ENCODE measurements at places on chromosomes 16 and 17.

DNA sequence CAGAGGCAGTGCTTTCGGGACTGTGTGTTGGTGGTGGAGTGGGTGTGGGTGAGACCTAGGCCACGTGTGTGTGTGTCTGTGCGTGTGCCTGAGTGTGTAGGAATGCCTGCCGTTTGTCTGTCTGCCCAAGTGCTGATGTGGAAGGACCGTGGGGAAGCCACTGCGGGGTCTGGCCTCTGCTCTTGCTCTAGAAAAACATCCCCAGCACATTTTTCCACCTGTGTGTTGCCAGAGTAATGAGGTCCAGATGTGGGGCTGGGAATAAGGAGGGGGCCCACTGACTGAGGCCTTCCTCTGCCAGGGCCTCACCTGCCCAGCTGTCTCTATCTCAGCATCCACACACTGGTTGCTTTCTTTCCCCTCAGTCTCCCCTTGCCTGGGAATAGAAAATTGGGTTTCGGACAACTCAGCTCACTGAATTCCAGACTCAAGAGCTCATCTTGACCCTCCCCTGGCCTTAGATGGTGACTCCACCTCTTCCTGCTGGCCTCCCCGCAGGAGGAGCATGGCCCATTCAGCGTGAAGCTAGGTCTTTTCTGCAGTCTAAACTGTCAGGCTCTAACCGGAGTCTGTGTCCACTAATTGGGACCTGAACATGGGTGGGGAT lies 7.6 kb downstream of the SGCA start:
- no peak for ATAC-seq

DNA sequence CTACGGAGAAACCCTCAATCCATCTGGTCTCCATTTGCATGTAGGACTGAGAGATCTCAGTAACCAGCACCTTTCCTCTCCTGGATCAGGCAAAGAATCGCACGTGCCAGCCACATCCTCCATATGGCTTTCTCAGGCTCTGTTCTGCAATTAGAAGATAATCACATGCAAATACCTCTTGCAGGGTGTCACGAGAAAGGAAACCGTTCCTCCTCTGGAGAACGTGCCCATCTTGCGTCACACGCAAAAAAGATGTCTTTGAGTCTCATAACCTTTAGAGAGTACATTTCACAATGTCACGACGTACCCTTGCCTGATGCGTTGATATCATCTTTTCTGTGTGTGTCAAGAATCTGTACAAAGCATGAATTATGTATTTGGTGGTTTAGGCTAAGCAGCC lies 36.2 kb upstream of the DNAH17 start:
- no peak for ATAC-seq

- peak; percentile 25 for ATAC-seq
Measured at GRCh38 chr16:69294051-69294450, 17.1 kb upstream of the VPS4A start.

DNA sequence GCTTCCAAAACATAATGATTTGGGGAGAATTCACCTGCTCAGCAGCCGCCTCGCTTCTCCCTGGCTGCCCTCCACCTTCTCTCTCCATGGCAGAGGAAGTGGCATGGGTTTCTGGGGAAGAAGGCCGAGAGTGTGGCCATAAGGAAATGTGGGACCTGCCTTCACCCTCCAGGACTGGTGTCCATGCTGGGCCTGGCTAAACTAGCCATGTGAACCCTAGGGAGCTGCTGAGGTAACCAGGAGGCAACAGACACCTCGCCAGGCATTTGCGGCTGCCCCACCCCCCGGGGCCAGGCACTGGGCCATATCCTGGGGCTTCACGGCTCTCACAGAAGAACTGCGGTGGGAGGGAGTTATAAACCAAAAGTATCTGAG lies 9.9 kb upstream of the CMTM4 start:
- no peak for ATAC-seq

GRCh38 chr16:67406111-67406971 lies 9.9 kb downstream of the ZDHHC1 start:
- no peak for ATAC-seq

- ATAC-seq, result no peak
Measured at GRCh38 chr17:82327289-82327688, 6.3 kb downstream of the SECTM1 start.

GRCh38 chr16:57807252-57807967 lies 5.1 kb upstream of the KIFC3 start:
- ATAC-seq, result no peak

GRCh38 chr16:84725481-84726078 lies 25.8 kb downstream of the USP10 start:
- ATAC-seq, result peak; percentile 24

DNA sequence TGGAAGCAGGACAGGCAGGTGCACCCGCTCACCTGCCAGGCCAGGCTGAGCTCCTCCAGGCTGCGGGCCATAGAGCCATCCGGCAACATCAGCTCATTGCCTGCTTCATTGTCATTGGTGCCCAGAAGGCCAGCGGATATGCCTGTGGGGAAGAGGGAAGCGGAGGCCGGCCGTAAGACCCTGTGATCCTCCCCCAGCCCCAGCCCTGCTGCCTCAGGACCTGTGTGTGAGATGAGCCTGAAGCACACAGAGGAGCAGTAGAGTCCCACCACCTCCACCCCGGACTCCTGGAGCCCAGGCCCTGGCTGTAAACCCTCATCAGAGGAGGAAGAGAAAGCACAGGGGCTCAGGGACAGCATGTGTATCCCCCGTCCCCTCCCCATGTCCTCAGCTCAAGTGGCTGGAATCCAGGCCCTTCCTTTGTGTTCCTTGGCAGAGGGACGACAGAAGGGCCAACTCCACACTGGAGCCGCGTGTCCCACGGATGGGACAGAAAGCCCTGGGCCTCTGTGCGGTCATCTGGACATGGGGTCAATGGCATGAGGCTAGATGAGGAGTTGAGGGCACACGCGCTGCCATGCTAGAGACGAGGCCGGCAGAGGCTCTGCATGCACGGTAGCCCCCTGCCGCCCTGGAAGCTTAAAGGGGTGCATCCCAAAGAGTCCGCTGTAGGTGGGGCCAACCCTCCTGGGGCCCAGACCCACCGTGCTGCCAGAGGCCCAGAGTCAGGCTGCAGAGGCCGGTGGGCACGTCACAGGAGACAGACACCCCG lies 39.1 kb downstream of the RMI2 start:
- ATAC-seq, result no peak

- no peak for ATAC-seq
Measured at GRCh38 chr16:88812513-88813268, 963 bp upstream of the APRT start.

- peak; percentile 64 for ATAC-seq
Measured at GRCh38 chr16:31333686-31334649, 21.0 kb upstream of the ITGAX start.

GRCh38 chr17:2266045-2266864 lies 37.3 kb downstream of the SMG6 start:
- peak; percentile 42 for ATAC-seq

DNA sequence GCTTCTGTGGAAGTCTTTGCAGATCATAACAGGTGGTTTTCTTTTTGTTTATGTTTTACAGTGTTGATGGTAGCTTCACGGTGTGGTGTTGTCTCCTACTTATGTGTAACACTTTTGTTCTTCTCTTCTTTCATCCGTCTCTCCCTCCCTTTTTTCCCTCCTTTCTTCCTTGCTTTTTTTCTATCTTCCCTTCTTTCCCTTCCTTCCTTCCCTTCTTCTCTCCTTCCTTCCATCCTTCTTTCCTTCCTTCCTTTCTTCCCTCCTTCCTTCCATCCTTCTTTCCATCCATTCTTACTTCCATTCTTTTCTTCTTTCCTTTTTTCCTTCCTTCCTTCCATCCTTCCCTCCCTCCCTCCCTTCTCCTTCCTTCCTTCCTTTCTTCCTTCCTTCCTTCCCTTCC lies 31.4 kb downstream of the IRX5 start:
- ATAC-seq, result no peak

DNA sequence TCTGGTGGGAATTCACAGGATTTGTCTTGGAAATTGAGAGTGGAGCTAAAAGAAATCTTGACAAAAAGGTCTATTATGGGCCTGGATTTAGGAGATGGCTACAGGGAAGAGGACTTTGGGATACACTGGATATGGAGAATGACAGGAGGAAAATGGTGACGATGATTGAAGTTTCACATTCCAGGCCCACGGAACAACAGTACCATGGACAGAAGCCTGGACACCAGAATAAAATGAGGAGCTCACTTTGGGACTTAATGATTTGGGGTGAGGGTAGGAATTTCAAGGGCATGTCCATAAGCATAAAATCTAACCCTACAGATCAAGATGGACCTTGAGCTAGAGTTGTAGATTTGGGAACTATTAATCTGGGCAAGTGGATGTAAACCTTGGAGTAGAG lies 47.8 kb upstream of the DNAH9 start:
- ATAC-seq, result no peak

GRCh38 chr17:63399316-63399715 lies 46.8 kb downstream of the CYB561 start:
- no peak for ATAC-seq

DNA sequence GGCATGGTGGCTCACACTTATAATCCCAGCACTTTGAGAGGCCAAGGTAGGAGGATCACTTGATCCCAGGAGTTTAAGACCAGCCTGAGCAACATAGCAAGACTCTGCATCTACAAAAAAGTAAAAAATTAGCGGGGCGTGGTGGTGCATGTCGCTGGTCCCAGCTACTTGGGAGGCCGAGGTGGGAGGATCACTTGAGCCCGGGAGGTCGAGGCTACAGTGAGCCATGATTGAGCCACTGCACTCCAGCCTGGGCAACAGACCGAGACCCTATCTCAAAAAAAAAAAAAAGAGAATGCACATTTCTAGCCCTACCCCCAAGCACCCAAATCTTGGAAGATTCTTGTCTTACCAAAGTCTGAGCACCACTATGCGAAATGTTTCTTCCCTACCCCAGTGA lies 15.6 kb upstream of the RHOT1 start:
- ATAC-seq, result no peak

DNA sequence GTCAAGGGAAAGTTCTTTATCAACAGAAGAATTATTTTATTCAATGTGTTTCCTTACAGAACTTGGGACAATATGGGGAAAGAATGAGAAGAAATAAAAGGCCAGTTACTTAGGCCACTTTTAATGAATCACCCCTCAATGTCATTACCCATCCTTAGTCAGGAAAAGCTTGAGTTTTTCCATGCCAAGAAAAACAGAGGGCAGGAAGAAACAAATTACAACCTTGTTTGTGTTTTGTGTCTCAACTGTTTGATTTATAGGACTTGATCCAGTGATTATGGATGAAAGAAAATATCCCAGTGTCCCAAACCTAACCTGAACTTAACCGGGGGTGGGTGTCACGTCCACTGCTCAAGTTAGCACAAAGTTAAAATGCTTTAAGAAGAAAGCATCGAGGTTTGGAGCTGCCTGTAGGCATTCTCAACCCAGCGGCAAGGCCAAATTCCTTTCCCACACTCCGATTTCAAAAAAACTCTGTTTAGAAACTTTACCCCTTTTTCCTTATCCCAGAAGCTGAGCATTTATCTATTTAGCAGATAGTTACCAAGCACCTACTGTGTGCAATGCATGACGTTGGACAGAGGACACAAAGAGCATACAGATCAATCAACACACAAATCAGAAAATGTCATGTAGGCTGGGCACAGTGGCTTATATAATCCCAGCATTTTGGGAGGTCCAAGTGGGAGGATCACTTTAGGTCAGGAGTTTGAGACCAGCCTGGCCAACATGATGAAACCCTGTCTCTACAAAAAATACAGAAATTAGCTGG lies 14.0 kb upstream of the CYB5B start:
- no peak for ATAC-seq

GRCh38 chr17:55466671-55467070 lies 44.6 kb downstream of the SMIM36 start:
- no peak for ATAC-seq

GRCh38 chr16:72743011-72743761 lies 304.7 kb downstream of the ZFHX3 start:
- ATAC-seq, result no peak

GRCh38 chr16:4192206-4192605 lies 49.7 kb downstream of the SRL start:
- no peak for ATAC-seq

- ATAC-seq, result no peak
Measured at GRCh38 chr16:30141750-30142149, 18.7 kb upstream of the MAPK3 start.

- peak; percentile 58 for ATAC-seq
Measured at GRCh38 chr16:69494991-69495392, 70.6 kb downstream of the CYB5B start.

GRCh38 chr16:80828495-80828894 lies 24.1 kb upstream of the CDYL2 start:
- no peak for ATAC-seq

DNA sequence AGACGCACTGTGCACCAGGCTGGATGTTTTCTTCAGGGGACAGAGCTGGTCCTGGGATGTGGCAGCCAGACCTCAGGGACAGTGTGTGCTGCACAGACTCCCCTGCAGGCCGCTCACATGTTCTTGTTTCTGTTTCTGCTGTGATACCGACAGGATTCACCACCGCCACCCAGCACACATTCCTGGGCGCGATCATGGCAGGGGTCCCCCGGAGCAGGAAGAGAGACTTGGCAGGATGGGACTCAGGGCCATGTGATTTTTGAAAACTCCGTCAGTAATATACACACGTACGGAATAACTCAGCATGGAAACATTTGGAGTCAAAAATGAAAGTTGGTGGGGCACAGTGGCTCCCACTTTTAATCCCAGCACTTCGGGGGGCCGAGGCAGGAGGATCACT lies 79.0 kb downstream of the HAPSTR1 start:
- no peak for ATAC-seq

DNA sequence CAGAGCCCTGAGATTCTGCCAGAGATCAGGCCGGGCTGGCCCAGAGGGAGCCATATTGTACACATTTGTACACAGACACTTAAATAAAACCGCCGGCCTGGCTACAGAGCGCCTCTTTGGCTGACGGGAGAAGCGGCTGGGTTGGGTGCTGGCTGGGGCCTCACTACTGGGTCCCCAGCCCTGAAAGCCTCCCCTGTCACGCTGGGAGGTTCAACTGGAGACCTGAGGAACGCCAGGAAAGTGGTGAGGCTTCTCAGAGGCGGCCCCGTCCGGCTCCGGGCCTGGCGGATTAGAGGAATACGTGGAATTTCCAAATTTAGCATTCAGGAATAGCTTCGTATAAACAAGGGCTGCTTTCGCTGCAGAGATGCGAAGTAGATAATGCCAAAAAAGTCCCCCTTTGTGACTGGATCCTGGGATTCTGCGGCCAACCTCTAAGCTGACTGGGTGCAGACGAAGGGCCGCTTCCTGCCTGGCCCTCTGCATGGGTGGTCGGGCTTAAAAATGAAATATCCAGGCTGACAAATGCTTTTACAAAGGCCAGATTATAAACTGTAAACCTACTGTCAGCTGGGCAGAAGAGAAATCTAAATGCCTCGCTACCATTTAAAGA lies 252.4 kb downstream of the IRF8 start:
- ATAC-seq, result no peak

- ATAC-seq, result no peak
Measured at GRCh38 chr17:73513426-73513825, 130.8 kb downstream of the SDK2 start.

All from esophagus mucosa (tissue), 1 donor.